ENCODE measurements at places on chromosomes 13 and 19. TPM values are rescaled to one million over a fixed set of nuclear protein-coding genes. Genes with fewer than 3 reads are reported as not detected.
A peak's percentile ranks its signal among the peaks of the same experiment; 100 is the strongest.

- no peak for DNase-seq
Measured at GRCh38 chr13:23992781-23993679, 95.7 kb upstream of the C1QTNF9B start.

TMEM272 gene
- 0.57 TPM for total RNA-seq

FGF22 gene
- total RNA-seq = 0.45 TPM

TYROBP gene
- total RNA-seq = 117 TPM

- peak; percentile 8 for DNase-seq
Measured at GRCh38 chr19:53947624-53948023, 15.1 kb upstream of the CACNG8 start.

- DNase-seq = no peak
Measured at GRCh38 chr19:38401148-38401547, 1.7 kb upstream of the FAM98C start.

ADAT3 gene
- 5.5 TPM for total RNA-seq

APC2 gene
- 0.26 TPM for total RNA-seq

DNA sequence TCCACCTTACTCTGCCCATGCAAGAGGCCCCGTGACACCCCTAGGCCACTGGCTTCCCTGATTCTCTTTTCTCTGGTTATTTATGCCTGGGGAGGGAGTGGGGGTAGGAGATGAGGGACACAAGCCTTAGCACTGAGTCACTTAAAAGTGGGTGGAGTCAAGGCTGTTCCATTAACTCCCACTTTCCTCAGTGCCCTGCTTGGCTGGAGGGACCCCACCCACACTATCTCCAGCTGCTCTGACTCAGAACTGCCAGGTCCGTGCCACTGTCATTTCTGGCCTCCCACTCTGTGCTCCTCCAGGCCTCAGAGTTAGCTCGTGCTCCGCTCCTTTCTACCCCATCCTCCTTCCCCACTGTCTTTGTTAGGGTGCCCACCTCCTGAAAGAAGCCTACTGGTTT, 113.4 kb upstream of the UQCRFS1 start:
- DNase-seq = no peak

DNA sequence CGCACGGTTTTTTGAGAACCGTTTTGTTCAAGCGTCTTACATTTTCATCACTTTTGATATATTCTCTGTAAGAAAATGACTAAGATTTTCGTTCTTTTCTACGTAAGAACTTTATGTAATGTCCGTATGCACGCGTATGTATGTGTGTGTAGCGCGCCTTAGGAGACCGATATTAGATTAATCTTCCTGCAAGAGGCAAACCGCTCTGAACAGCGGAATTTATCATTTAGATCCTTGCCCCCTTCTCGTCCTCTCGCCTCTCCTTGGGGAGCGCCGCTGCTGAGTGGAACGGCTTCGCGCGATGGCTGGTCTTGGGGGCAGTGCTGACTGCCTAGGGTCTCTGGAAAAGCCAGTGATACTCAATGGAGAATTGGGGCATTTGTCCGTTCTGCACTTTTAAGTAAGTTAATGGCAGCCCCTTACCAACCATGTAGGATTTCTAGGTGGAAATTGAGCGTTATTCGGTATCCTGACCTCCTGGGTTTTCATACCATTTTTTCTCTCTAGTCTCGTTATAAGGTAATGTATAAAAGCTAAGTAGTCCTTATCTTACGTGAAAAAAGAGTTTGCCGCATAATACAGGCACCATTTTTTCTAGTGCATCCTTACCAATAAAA, 4.7 kb downstream of the MAB21L1 start:
- DNase-seq = no peak

- no peak for DNase-seq
Measured at GRCh38 chr13:28094306-28094705, 6.1 kb downstream of the FLT3 start.

MTUS2 gene
- total RNA-seq = 5.1 TPM

DNA sequence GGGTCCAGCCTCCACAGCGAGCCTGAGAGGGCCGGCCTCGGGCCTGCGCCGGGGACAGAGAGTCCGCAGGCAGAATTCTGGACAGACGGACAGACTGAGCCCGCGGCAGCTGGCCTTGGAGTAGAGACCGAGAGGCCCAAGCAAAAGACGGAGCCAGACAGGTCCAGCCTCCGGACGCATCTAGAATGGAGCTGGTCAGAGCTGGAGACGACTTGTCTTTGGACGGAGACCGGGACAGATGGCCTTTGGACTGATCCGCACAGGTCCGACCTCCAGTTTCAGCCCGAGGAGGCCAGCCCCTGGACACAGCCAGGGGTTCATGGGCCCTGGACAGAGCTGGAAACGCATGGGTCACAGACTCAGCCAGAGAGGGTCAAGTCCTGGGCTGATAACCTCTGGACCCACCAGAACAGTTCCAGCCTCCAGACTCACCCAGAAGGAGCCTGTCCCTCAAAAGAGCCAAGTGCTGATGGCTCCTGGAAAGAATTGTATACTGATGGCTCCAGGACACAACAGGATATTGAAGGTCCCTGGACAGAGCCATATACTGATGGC, 490 bp downstream of the ITPKC start:
- DNase-seq = no peak

DNA sequence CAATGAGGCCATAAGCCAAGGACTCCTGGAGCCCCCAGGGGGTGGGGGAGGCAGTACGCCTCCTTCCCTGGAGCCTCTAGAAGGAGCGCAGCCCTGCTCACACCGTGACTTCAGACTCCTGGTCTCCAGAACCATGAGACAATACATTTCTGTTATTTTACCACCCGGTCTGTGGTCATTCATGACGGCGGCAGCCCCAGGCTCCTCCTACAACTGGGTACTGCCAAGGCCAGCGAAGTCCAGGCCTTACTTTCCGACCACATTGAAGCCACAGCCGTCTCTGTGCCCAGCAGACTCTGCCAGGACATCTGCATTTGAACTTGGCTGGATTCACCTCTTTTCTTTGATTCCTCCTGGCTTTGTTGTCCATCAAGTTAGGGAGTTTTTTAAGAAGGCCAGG, 10.5 kb downstream of the GNG7 start:
- no peak for DNase-seq

DNA sequence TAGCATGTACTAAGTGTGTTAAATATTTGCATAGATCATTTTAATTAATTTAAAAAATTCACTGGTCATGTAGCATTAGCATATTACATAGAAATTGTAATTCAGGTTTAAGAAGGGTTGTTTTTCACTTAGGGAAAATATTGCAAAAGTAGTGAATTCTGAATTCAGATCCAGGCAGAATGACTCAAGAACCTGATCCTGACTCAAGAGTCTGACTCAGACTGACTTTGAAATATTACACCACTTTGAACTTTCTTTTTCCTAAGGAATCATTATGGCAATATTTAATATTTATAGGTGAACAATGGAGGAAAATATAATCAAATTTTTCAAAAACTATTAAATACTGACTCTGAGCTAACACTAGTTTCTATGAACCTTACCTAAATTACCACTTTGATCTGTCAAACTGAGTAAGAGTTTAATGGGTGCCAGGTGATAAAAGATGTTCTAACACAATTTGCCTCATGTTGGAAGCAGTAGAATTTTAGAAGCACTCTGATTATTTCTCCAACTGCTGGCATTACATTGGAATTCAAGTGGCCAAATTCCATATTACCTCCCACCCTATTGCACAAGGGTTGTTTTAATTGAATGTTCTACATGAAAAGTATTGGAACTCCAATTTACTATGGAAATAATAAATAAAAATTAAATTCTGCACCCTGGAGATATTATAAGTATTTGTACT, 261.6 kb downstream of the SLITRK1 start:
- no peak for DNase-seq

GRCh38 chr13:75174481-75174880, 307.5 kb downstream of the TBC1D4 start:
- no peak for DNase-seq

DNA sequence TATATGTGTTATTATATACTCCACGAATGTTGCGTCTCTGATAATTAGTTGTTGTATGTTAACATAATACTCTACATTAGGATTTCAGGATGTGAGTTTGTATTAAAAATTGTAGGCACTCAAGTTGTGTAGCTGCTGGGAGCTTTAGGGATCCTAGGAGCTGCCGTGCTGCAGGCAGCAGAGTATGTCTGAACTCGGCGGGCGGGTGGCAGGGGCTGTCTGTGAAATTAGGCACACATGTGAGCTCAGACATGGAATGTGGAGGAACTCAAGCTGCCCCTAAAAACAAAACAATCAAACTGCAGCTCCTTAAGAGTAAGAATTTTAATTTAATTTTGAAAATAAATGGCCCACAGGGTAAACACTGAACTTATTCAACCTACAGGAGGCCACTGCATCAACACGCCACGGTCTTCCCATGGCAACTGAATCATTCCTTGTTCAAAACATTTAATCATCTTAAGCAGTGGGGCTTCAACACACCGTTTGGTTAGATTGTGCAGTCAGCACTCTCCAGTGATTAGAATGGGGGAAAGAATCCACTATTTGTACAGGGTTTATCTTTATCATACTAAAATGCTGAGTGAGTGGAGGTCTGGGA, 22.7 kb downstream of the SERTM1 start:
- no peak for DNase-seq

CEACAM7 gene
- total RNA-seq = not detected

DNA sequence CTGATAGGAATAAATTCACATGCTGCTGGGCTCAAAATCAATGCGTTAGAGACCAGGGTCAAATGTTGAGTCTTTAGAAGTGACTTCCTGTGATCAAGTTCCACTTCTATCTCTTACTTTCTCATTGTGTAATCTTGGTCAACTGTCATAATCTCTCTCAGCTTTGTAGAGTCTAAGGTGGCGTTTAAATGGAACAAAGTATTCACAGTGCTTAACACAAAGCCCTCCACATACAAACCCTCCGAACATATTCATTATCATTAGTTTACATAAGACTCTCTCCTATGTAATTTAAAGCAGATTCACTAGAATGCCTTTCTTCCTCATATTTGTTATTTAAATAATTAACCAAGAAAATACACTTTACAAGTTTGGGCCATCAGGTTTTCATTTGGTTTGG, 1044.1 kb downstream of the EFNB2 start:
- DNase-seq = no peak

DNA sequence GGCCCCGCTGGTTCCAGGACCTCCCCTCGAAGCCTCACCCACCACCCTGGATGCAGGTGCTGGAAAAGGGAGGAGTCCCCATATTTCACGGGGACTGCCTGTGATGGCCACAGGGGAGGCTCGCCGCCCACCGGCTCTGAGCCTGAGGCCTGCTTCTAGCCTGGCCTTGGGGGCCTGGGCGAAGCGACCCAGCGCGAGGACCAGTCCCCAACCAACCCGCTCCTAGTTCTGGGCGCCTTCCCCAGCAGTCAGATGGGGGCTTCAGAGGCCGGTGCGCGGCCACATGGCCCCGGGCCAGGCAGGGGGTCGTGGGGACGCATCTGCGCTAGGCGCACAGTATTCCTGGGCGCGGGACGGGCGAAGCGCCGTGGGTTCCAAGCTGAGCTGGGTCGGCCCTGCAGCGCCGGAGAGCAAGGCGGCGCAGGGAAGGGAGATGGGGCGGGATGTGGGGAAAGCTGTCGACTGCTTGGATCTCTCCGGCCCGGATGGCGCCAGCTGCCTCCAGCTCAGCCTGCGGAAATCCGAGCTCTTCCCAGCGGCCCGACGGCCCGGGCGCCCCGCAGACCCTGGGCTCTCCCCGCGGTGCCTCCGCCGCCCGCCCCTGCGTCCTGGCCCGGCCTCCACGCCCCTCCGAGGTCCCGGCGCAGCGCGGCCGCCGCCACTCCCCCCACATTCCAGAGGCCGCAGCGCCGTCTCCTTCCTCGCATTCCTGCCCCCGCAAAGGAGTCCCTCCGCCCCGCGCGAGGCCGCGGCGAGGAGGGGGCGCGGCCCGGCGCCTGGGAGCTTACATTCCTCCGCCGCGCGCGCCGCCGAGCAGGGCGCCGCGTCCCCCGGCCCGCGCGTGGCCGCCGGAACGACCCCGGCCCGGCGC, at the start of gene WTIP:
Gene WTIP (plus strand): TSS at position 788 of the 871 bp plus-strand sequence. CDS start 217 bp downstream, outside the sequence.
- DNase-seq = peak; percentile 95

DNA sequence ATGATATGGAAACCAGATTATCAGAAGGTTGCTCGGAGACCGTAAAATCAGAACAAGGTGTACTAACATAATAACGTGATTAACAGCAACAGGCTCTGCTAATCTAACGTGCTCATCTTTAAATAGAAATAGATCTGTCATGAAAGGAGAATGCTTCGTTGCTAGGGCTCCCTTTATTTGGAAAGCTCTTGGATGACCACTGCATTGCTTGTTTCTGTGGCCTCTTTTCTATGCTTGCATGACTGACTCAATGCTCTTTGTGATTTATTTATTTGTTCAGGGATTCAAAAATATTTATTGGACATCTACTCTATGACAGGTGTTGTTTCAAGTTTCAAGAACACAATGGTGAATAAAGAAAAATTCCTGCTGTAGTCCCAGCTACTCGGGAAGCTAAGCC, 22.3 kb upstream of the ZDHHC20 start:
- no peak for DNase-seq

GRCh38 chr13:49802426-49802825, 9.9 kb upstream of the KPNA3 start:
- no peak for DNase-seq

DLL3 gene
- not detected for total RNA-seq

GRCh38 chr13:91375116-91375729, 23.2 kb upstream of the GPC5 start:
- no peak for DNase-seq

DNA sequence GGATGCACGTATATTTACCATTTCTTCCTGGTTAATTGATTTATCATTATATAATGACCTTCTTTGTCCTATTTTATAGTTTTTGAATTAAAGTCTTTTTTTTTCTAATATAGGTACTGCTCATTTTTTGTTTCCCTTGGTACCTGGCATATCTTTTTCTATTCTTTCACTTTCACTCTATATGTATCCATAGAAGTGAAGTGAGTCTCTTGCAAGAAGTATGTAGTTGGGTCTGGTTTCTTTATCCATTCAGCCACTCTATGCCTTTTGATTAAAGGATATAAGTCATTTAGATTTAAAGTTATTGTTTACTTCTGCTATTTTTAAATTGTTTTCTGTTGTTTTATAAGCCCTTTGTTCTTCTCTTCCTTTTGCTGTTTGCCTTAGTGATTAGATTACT, 194.3 kb upstream of the SLITRK6 start:
- DNase-seq = no peak

DNA sequence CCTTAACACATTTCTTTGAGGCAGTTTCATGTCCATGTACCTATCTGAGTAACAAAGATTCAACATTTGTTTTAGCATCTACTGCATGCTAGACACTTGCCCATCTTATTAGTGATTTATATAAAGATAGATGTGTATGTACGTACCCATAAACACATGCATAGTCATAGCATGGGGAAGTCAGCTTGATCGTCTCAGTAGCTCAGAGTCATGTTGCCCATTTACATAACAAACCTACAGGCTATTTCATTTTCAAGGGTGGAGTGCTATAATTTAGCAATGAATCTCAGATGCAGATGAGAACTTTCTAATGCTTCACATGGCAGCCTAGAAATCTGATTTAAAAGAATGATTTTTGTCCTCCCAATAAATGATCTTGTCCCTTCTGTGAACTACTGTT, 23.5 kb downstream of the FLT1 start:
- DNase-seq = no peak

CLDN10 gene
- 0.66 TPM for total RNA-seq

UBE2S gene
- 26.8 TPM for total RNA-seq

UBE2L5 gene
- not detected for total RNA-seq

CEACAM1 gene
- total RNA-seq = 5.1 TPM

Measured in aorta (tissue), 5 donors.